Stimulated activated naive CD8-positive, alpha-beta T cell treated with anti-CD3 and anti-CD28 coated beads, Interleukin-15, amount 100 ng/mL, for 72 hours (primary cell): ENCODE measurements at places on chromosomes 5 and 9.

- DNase-seq = no peak
Measured at GRCh38 chr5:11898787-11899186, 5.5 kb downstream of the CTNND2 start.

- DNase-seq = no peak
Measured at GRCh38 chr9:119420231-119420630, 51.0 kb upstream of the BRINP1 start.

- DNase-seq = no peak
Measured at GRCh38 chr5:142114687-142115086, 6.1 kb downstream of the NDFIP1 start.

GRCh38 chr9:87237336-87237735, 260.3 kb upstream of the DAPK1 start:
- DNase-seq = no peak

GRCh38 chr5:372996-373709, 51.6 kb downstream of the AHRR start:
- DNase-seq = no peak
